CD4-positive, CD25-positive, alpha-beta regulatory T cell (primary cell): ENCODE measurements at places on chromosomes 4 and X. TPM values are rescaled to one million over a fixed set of nuclear protein-coding genes. Genes with fewer than 3 reads are reported as not detected.

DNA sequence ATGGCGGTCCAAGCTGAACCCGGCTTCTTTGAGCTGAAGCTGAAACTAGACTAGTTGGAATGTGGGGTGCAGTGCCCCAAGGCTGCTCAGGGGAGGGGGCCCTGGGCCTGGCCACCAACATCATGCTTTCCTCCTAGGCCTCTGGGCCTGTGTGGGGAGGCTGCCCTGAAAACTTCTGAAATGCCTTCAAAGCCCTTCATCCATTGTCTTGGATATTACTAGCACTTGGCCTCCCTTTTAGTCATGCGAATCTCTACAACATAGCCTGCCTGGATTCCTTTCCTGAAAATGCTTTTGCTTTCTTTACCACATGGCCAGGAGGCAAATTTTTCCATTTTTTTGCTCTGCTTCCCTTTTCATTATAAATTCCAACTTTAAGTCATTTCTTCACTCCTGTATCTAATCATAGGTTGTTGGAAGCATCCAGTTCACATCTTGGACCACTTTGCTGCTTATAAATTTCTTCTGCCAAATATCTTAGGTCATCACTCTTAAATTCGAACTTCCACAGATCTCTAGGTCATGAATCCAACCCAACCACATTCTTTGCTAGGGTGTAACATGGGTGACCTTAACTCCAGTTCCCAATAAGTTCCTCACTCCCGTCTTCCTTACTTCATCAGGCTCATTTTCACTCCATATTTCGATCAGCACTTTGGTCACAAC, 103.4 kb downstream of the DDIT4L start:
- no peak for DNase-seq

DNA sequence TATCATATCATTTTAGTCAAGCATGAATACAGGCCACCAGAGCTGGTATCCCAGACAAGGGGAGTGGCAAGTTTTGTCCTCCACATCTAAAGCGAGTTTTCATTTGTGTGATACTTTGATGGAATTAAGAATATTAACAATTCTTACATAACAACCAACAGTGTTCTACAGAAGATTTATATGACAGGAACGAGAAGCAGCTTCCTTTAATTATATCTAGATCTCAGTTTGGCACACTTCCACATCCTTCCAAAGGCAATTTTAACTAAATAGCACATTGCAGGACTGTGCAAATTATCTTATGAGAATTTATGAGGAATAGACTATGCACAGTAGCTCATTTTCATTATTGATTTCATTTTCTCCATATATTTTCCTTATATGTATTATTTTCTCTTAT, 121.2 kb upstream of the GUCY1A1 start:
- no peak for DNase-seq

- DNase-seq, result no peak
Observed at GRCh38 chr4:6746721-6747293, 30.8 kb downstream of the BLOC1S4 start.

DNA sequence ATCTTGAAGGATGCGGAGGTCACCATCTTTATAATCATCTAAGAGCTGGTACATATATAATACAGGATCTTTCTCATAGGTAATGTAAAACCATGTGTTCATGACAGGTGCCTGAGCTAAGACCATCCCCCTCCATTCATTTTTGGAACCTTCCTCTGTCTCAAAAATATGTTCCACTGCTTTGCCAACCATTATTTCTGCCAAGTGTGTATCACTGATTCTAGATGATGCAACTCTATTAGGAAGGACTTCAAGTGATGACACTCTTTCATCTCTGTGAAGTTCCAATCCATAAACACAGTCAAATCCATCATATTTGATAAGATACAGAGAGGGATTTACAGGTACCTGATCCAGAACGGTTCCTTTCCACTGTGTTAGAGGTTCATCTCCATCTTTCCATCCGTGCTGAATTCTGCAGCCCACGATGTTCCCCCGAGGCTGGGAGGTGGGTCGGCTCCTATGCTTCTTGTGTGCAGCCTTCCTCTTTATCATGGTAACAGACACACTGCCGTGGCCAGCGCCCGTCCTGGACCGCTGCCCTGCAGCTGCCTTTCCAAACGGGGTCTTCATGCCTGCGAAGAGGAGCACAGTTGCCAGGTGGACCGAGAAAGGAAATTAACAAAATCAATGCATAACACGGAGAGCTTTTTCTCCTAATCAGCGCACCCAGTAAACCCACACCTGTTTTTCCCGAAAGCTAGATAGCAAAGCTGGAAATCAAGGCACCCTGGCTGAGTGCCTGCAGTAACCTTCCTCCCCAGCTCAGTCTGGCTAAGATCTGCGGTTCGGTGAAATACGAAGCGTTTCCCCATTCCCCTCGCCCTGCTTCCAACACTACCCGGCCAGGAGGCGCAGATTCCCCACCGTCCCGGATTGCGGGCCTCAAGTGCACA, 718 bp downstream of the SPIN3 start:
- DNase-seq, result no peak

GRCh38 chr4:51843309-51844152, 578 bp downstream of the DCUN1D4 start:
- DNase-seq, result peak; percentile 50

- no peak for DNase-seq
Observed at GRCh38 chr4:187127456-187127855, 403.8 kb upstream of the FAT1 start.

- peak; percentile 64 for DNase-seq
Observed at GRCh38 chr4:2651998-2652397, 104.1 kb downstream of the TNIP2 start.

GRCh38 chr4:58286335-58286734, 1176.2 kb upstream of the IGFBP7 start:
- no peak for DNase-seq

- no peak for DNase-seq
Observed at GRCh38 chrX:118764122-118764521, 36.7 kb downstream of the IL13RA1 start.

DNA sequence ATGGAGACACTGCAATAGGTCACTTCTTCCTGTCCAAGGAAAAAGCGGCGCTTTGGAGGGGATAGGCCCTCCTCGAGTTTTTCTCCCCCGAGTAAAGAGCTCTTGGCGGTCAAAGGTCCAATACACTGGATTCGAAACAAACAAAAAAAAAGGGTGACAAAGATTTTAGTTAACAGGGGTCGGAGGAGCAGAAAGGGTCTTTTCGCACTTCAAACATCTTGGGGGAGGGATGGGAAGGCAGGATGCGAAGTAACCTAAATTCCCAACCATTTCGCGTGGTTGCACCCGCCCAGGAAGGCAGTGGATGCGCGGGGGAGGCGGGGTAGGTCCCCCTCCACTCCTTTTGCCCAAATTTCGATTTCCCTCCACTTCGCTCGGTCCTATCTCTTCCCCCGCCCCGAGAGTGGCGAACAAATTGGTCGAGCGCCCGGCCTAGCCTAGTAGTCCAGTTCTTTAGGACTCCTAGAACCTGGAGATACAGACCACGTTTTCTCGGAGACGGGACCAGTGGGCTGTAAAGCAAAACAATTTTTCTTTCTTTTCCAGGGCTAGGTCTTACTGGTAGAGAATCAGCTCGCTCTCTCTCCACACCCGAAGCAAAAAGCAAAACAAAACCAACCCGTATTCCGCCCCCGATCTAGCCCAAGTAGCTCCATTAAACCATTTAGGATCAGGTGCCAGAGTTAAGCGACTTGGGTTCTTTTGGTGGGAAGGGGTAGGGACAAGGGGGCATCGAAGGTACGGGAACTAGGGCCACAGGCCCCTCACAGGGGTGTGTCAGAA, 2.0 kb upstream of the STAG2 start:
- DNase-seq, result no peak

HSD17B13 gene
- polyA plus RNA-seq, result not detected

NKX6-1 gene
- not detected for polyA plus RNA-seq

CFI gene
- polyA plus RNA-seq, result not detected

FRAS1 gene
- not detected for polyA plus RNA-seq
